T-helper 17 cell (primary cell): ENCODE measurements at places on chromosomes 12 and 14. TPM values are rescaled to one million over a fixed set of nuclear protein-coding genes. Genes with fewer than 3 reads are reported as not detected.

DNA sequence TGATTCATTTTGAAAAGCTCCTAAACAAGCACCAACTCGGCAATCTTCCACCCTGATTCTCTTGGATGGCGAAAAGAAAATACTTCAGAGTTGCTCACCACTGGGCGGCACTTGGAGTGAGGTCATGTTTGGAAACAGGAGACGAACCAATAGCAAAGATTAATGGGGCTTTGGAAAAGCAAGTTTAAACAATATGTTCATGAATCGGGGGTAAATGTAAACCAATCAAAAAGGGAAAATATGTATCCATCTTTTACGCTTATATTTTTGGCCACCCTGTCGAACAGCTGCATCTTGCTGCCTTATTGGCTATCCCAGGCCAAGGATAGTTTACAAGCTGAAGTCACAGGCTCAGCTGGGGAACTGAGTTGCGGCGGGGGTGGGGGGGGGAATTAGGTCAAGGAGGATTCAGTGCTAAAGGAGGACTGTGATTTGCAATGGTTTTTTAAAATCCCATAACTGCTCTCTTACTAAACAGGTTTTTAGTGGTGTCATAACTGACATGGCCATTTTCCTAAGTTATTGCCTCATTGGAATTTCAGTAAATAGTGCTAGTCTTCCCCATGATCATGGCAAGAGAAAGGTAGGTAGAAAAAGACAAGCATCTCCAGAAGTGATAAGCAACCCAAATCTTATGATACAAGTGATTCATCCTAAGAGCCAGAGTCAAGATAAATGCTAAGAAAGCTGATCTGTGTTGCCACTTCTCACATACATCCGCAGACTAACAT, 210.6 kb downstream of the PHLDA1 start:
- no peak for DNase-seq

DNA sequence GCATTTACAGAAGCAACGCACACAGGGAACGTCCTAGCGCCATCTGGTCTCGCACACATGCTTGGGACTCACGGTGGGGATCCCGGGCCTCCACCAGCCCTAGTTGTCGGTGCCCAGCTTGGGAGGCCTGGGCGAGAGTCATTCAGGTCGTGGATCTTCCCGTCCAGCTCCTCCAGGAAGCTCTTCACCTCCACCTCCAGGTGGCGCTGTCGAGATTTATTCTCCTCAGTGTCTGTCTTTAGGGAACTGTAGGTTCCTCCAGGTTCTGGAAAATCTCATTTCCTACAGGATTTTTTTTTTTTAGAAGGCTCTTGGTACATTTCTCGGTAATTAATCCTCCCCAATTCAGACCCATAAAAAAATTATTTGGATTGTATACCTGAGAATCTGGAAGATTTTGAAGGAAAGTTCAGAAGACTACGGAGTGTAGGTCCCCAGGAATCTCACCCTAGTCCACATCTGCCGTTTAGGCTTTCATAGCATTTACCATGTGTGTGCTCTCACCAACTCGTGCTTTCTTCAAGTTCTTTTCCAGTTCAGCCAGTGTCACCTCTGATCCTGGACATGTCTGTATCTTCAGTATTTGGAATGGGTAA, 910.0 kb downstream of the TMEM121 start:
- DNase-seq, result peak; percentile 51

- DNase-seq, result no peak
These were observed 67.7 kb upstream of the TBX3 start for GRCh38 chr12:114751712-114752111.

- DNase-seq, result peak; percentile 63
These were observed at the start of gene VDR for GRCh38 chr12:47904713-47905709. Gene VDR, minus strand, starts transcription at chr12:47904994. Its CDS starts 25,881 bp downstream, at chr12:47879113.

DNA sequence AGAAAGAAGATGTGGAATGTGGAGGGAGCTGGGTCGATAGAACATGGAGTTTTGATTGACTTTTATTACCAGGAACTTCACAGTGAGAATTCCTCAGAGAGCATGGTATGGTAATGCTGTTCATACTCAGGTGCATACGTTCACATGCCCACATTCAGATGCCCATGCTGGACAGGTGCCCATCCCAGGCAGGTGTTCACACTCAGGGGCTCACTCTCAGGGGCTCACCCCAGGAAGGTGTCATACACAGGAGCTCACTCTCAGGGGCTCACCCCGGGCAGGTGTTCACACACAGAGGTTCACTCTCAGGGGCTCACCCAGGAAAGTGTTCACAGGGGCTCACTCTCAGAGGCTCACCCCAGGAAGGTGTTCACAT, 360.0 kb upstream of the SFSWAP start:
- DNase-seq, result no peak

GRCh38 chr14:106347890-106348755, 821.7 kb downstream of the TMEM121 start:
- no peak for DNase-seq

GRCh38 chr12:57518176-57518919, 2.0 kb downstream of the DDIT3 start:
- no peak for DNase-seq

DNA sequence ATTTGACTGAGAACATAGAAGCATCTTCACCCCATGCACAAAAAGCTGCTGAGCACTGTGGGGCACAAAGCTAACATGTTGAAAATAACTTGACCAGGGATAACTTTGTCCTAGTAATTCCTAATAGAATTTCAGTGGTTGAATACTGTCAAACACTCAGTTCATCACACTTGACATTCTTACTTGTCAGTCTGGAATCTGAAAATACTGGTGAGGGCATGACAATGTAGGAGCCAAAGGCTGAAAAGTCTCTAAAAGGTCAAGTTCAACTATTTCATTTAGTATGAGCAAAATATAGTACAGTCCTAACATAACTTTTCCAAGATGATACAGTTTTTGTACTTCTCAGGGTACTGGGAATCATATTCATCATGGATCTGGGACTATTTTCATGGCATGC, 504.4 kb upstream of the LMO3 start:
- no peak for DNase-seq

The FITM1 gene
- total RNA-seq, result 1.4 TPM

The WDHD1 gene
- 2.7 TPM for total RNA-seq

The DCP1B gene
- total RNA-seq, result 9.7 TPM

The GUCY2C gene
- total RNA-seq, result not detected

The SLC25A21 gene
- total RNA-seq, result not detected

The CLEC4D gene
- total RNA-seq, result not detected

The VPS37B gene
- 82.2 TPM for total RNA-seq
